ENCODE measurements at places on chromosomes 1 and 21. TPM values are rescaled to one million over a fixed set of nuclear protein-coding genes. Genes with fewer than 3 reads are reported as not detected.

TCHH gene
- total RNA-seq, result not detected

FCRL6 gene
- total RNA-seq, result 0.90 TPM

MYCL gene
- 0.87 TPM for total RNA-seq

MPL gene
- total RNA-seq, result 0.66 TPM

LCE3D gene
- total RNA-seq, result not detected

LENEP gene
- total RNA-seq, result 1.5 TPM

MRPL24 gene
- 53.1 TPM for total RNA-seq

GJA9 gene
- total RNA-seq, result not detected

IFI6 gene
- 79.3 TPM for total RNA-seq

CALML6 gene
- not detected for total RNA-seq

TOR1AIP1 gene
- 43.5 TPM for total RNA-seq

WNT9A gene
- 12.8 TPM for total RNA-seq

CCDC185 gene
- not detected for total RNA-seq

AIM2 gene
- not detected for total RNA-seq

CR2 gene
- total RNA-seq, result not detected

S100A14 gene
- total RNA-seq, result not detected

CYP2J2 gene
- 12.9 TPM for total RNA-seq

LRRC3 gene
- 3.9 TPM for total RNA-seq

KCNA3 gene
- total RNA-seq, result 1.9 TPM

S100A2 gene
- 4.2 TPM for total RNA-seq

PLA2G2D gene
- total RNA-seq, result not detected

KCNE1 gene
- total RNA-seq, result 3.3 TPM

SPAG17 gene
- total RNA-seq, result 4.2 TPM

AMY1C gene
- not detected for total RNA-seq

C1orf159 gene
- 18.4 TPM for total RNA-seq

CD244 gene
- 0.98 TPM for total RNA-seq

FCN3 gene
- 3.7 TPM for total RNA-seq
